Ovary (tissue), 10 donors: ENCODE measurements at places on chromosomes 1 and 21. TPM values are rescaled to one million over a fixed set of nuclear protein-coding genes. Genes with fewer than 3 reads are reported as not detected.

CD2 gene
- 2.0 TPM for total RNA-seq

AQP10 gene
- total RNA-seq: not detected

CHIA gene
- not detected for total RNA-seq

AVPR1B gene
- total RNA-seq: not detected

REN gene
- total RNA-seq: 1.0 TPM

RNF186 gene
- 1.4 TPM for total RNA-seq

FALEC gene
- total RNA-seq: 0.86 TPM

SF3B4 gene
- 9.2 TPM for total RNA-seq

OR2T11 gene
- total RNA-seq: not detected

ADORA3 gene
- total RNA-seq: 6.2 TPM

IL12RB2 gene
- not detected for total RNA-seq

SPRR5 gene
- not detected for total RNA-seq

GBP5 gene
- total RNA-seq: 1.3 TPM

ATP6V0B gene
- 52.7 TPM for total RNA-seq

CELSR2 gene
- total RNA-seq: 2.6 TPM

CLDN17 gene
- not detected for total RNA-seq

OR2W3 gene
- 0.46 TPM for total RNA-seq

PRRX1 gene
- total RNA-seq: 57.1 TPM

MMEL1 gene
- not detected for total RNA-seq

RAB25 gene
- total RNA-seq: 0.45 TPM

PRDX1 gene
- total RNA-seq: 241 TPM

NT5C1A gene
- not detected for total RNA-seq

APOBEC4 gene
- total RNA-seq: not detected

KISS1 gene
- not detected for total RNA-seq

C4BPA gene
- 0.40 TPM for total RNA-seq

CRNN gene
- not detected for total RNA-seq

LCE2B gene
- not detected for total RNA-seq

AIRE gene
- total RNA-seq: not detected

TMEM54 gene
- 29.3 TPM for total RNA-seq

GFI1 gene
- not detected for total RNA-seq

EPHX1 gene
- 350 TPM for total RNA-seq

ACTN2 gene
- 2.7 TPM for total RNA-seq

CLSTN1 gene
- total RNA-seq: 119 TPM

FAM76A gene
- 17.4 TPM for total RNA-seq

IVL gene
- total RNA-seq: not detected
